ENCODE measurements at places on chromosomes 5 and 9.
A peak's percentile ranks its signal among the peaks of the same experiment; 100 is the strongest.

- DNase-seq: no peak
Measured at GRCh38 chr9:128728298-128728697, 4.4 kb upstream of the ZDHHC12 start.

DNA sequence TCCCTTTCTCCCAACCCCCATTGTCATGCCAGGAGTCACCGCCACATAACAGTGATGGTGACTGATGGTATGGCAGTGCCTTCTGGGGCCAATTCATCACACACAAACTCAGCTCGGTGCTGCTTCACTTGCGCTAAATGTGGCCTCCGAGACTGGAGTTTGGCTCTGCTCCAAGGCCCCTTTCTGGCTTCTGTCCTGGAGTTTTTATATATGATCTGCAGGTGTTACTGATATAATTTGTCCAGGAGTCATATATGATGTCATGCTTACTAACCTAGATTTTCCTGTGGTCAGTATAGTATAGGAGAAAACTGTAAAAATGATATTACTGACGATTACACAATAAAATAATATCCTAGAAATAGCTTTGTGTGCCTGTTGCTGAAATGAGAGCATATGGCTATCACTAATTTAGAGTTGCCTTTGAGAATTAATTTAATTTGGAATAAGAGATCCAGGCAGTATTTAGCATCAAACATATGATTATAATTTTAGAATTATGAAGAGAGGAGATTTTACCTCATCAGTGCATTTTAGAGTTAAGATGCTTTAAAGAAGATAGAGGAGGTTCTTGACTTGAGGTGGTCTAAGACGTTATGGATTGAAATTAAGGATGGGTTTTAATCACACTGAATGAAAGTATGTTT, 334.1 kb upstream of the CD180 start:
- DNase-seq: peak; percentile 48

DNA sequence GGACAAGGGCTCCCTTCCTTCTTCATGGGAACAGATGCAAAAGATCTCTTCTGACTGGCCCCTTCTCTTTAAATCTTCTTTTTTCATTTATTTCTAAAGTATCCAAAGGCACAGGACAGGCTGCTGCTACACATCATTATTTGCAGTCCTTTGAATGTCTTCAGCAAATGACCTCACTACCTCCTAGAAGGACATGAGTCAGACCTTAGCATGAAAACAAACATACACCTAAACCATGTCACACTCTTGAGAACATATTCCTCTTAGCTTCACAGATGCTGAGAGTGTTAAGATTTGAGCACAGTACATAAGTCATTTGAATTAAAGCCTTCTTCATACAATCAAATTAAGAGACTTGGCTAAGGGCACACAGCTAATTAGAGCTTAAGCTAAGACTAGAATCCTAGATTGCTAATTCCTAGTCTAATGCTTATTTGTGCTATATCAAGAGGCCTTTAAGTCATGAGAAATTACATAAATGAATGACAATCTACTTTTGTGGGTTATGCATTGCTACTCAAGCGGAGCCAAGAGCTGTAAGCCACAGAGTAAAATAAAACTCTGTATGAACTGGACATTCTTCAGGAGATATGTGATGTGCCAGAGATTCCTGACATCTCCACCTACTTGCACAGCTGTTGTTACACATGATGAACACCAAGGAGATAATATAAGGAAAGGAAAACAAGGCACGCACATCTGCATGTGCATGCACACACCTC, 109.1 kb upstream of the PTGER4 start:
- DNase-seq: no peak

DNA sequence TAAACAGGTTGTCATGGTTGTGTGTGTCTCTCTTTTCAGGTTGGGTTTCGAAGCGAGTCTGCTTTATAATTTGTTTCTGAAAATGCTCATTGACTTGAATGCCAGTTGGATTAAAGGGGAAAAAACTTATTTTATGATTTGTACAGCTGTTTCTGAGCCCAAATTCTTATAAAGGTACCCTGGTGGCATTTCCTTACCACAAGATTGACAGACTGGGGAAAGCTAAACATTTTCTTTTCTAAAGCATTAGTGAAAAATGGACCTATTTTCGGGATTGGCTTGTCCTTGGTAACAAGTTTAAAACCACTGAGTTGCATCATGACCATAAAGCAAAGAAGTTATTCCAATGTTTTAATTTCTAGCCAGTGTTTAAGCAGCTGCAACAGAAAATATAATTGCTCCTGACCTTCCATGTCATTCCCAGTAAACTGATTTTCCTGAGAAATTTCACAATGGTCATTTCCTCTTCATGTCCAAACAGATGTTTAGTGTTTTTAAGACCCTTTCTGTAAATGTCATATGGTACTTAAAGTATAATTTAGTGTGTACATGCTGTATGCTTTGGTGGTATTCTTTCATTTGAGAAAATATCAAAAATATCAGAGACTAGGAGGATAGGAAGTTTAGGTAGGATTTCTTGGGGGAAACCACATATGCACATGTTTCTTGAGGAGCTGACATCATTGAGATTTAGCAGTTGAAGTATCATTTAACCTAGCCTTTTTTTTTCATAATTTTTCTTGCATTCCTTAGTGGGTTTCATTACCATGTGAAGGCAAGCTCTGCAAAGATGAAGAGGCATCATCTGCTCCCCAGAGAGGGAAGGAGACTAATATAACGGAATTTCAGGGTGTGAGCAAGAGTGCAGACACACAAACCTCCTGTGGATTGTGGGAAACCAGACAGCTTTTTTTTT, 667.1 kb upstream of the RGMB start:
- DNase-seq: no peak

GRCh38 chr5:41432481-41433253, 77.7 kb downstream of the PLCXD3 start:
- no peak for DNase-seq

- DNase-seq: no peak
Measured at GRCh38 chr9:121952611-121953010, 140.5 kb downstream of the TTLL11 start.

DNA sequence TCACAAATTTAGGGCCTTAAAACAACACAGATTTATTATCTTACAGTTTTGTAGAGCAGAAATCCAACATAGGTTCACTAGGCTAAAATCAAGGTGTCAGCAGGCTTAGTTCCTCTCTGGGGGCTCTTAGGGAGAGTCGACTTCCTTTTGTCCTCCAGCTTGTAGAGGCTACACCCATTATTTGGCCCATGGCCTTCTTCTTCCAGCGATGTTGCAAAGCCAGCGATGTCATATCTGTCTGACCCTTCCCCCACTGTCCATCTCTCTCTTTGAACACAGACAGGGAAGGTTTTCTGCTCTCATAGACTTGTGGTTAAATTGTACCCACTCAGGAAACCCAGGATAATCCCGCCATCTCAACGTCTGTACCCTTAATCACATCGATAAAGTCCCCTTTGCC, 60.3 kb upstream of the SHB start:
- no peak for DNase-seq

DNA sequence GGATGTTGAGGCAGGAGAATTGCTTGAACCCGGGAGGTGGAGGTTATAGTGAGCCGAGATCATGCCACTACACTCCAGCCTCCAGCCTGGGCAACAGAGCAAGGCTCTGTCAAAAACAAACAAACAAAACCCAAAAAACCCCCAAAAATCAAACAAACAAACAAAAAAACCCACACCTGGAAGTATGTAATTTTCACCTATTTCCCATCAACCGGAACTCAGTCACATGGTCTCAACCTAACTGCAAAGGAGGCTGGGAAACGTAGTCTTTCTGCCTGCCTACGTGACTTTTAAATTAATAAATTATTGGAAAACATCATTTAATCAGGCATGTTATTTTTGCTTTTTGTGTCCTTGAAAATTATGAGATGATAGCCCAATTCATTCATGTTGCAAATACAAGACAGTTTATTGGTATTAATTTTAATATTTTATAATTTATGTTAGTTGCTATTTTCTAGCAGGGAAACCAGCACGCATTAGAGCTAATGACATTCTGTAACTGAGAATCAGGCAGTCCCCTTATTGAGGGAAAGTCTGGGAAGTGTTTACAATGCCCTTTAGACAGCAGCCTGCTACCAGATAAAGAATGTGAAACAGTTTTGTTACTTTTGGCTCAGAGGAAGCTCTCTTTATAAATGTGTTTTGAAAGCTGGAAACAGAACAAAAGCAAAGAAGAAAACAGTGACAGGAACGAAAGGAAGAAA, 110.3 kb downstream of the NXNL2 start:
- DNase-seq: no peak

- no peak for DNase-seq
Measured at GRCh38 chr5:82698026-82698425, 379.2 kb downstream of the TMEM167A start.

GRCh38 chr9:30039712-30040111, 2344.7 kb upstream of the ACO1 start:
- no peak for DNase-seq

- DNase-seq: no peak
Measured at GRCh38 chr9:37293664-37294524, 128.6 kb upstream of the GRHPR start.

DNA sequence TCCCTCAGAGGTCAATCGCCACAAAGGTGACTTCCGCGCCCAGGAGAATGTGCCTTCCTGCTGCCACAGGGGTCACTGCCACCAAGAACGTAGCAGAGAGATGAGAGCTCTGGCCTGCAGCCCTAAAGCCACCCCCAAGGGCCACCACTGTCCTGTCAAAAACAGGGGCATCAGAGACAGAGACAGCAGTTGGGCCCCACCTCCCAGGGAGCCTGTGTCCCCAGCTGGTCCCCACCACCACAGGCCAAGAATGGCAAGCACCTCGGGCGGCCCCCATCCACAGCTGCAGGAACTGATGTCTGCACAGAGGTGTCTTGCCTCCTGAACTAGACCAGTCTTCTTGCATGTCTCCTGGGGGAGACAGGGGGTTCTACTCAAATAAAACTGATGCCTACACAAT, 5.8 kb downstream of the SPATA31E1 start:
- no peak for DNase-seq

DNA sequence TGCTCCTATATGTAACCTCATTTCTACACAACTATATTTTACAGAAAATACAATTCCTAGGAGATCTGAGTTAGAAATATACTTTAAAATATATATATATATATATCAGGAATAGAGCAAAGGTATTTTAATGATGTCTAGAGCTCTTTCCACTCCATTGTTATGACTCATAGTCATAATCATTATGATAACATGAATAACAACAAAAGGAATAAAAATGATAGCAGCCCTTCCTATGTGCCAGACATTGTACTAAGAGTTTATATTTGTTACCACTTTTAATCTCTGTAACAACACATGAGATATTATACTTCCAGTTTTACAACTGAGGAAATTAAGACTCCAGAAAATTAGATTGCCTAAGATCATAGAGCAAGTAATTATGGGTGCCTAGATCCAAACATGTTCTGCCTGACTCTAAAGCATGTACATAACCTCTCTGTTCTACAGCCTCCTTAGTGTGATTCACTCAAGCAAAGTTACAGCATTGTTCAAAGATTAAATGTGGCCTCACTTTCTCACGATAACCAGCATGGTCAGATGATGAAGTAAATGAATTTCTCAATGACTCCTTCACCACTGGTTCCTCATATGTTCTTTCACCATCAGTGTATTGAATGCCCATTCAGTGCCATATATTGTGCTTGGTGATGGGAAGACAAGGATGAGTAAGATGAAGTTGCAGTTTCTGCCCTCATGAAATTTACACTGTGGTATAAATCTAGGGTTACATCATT, 452.1 kb downstream of the EFNA5 start:
- DNase-seq: no peak

DNA sequence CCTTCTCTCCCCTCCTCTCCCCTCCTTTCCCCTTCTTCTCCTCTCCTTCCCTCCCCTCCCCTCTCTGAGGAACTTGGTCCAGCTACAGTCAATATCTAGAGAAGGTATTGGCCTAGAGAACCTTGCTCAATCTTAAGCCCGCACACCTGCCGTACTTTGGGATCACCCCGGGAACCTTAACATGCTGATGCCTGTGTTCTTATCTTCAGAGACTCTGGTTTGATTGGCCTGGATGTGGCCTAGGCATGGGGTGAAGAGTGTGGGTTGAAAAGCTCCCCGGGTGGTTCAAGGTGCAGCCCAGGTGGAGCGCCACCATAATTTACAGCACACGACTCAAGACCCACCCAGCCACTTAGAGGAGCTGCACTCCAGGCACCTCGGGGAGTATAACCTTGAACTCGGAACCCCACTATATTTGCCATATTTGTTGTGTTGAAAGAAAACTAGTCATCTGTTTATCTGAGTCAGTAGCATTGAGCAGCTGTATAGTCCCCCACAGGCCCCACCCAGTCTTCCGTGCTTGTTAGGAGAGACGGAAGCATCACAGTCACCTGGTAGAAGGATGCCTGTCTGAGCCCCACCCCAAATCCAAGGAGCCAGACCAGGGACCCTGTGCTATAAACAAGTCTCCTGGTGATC, 14.4 kb upstream of the PHF19 start:
- no peak for DNase-seq

- peak; percentile 82 for DNase-seq
Measured at GRCh38 chr5:168291342-168291963, at the start of gene WWC1. TSS of gene WWC1 (plus strand) at chr5:168291645. CDS start at chr5:168292153, 508 bp downstream.

GRCh38 chr9:105258225-105258737, 13.8 kb downstream of the SLC44A1 start:
- no peak for DNase-seq

DNA sequence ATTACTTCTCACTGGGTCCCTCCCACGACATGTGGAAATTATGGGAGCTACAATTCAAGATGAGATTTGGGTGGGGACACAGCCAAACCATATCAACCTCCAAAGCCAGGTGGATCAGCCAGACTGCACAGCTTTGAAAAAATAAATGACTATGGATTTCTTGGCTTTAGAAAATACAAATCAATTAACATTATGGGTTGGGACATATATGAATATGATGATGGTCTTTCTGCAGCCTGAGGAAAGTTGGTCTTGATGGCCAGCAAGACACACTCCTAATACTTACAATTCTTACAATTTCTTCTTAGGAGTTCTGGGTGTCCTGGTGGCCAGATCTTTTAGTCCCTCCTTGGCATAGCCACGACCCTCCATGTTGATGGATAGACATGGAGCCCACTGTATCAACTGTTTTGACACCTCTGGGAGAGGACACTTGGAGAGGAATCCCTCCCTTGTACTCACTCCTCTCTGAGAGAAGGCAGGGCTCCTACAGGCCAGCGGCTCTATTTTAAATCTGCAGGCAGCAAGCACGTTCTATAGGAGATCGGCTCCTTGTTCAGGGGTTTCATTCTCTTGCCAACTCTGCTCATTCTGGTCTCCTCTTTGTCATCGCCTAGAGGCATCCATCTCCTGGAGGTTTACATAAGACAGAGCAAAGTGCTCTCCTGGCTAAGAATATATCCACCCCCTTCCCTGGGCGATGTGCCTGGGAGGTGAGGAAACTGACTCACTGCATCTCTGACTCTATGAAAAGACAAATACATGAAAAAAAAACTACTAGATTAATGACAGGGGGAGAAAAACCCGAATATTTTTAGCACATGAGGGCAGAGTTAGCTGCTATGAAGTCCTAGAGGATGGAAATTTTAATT, 145.9 kb downstream of the CARTPT start:
- DNase-seq: no peak

- DNase-seq: no peak
Measured at GRCh38 chr9:21919377-21920362, 74.5 kb downstream of the CDKN2A start.

Measured in nephron progenitor cell (in vitro differentiated cells).